ENCODE measurements at places on chromosomes 12 and 14. TPM values are rescaled to one million over a fixed set of nuclear protein-coding genes. Genes with fewer than 3 reads are reported as not detected.

The GNG2 gene
- total RNA-seq = 3.3 TPM

The ACVRL1 gene
- total RNA-seq = 0.87 TPM

The MARK3 gene
- total RNA-seq = 77.7 TPM

The KERA gene
- total RNA-seq = not detected

The FGF23 gene
- not detected for total RNA-seq

The BHLHE41 gene
- 1.5 TPM for total RNA-seq

The CCDC175 gene
- total RNA-seq = not detected

The CCNB1IP1 gene
- 47.6 TPM for total RNA-seq

The RERGL gene
- total RNA-seq = not detected

The LIN7A gene
- total RNA-seq = 1.1 TPM

The ACRBP gene
- total RNA-seq = not detected

The CD69 gene
- total RNA-seq = 0.16 TPM

The MLEC gene
- 98.3 TPM for total RNA-seq

The CLEC9A gene
- total RNA-seq = not detected

The TESPA1 gene
- total RNA-seq = 4.5 TPM

The TMEM106C gene
- 139 TPM for total RNA-seq

The OASL gene
- 3.2 TPM for total RNA-seq
